Activated CD8-positive, alpha-beta memory T cell treated with anti-CD3 and anti-CD28 coated beads for 1 hour (primary cell): ENCODE measurements at places on chromosomes 1 and 21.

DNA sequence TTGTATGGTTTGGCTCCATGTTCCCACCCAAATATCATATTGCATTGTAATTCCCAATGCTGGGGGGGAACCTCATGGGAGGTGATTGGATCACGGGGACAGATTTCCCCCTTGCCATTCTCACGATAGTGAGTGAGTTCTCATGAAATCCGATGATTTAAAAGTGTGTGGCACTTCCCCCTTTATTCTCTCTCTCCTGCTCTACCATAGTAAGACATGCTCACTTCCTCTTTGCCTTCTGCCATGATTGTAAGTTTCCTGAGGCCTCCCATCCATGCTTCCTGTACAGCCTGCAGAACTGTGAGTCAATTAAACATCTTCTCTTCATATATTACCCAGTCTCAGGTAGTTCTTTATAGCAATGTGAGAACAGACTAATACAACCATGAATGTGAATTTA is 211.6 kb upstream of the NR5A2 start:
- no peak for DNase-seq

DNA sequence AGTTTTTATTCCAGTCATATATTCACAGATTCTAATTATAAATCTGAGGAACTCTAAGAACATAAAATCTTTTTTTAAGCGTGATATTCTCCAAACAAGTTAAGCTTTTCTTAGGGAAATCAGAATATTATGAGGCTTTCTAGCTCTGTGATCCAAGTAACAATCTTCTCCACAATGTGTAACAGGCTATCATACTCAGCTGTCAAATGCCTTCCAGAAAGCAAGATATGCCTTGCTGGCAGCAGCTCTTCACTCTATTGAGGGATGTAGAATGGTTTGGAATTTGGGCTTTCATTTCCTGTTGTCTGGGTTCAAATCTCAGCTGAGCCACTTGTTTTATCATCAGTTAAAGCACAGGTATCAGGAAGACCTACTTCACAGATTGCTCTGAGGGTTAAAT is 446.5 kb downstream of the PTBP2 start:
- no peak for DNase-seq

GRCh38 chr1:214708321-214708955 is 105.4 kb downstream of the CENPF start:
- no peak for DNase-seq

DNA sequence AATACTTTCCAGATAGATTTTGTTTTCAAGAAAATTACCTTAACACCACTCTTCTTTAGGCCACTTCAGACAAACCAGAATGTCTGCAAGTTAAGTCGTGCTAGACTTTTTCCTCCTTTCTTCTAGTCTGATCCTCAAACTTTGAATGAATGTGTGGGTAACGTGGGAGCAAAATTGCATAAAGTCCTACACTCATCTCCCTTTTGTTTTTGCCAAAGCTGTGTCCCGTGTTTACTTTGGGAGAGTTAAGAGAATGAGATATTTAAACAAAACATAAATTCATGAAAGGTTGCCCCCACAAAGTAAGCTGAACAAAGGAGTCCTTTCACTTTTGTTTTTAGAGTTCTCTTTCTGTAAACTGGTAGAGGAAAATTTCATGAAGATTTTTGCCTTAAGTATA is 16.9 kb upstream of the VAMP3 start:
- DNase-seq: no peak

GRCh38 chr1:118396829-118397495 is 211.9 kb upstream of the SPAG17 start:
- no peak for DNase-seq

DNA sequence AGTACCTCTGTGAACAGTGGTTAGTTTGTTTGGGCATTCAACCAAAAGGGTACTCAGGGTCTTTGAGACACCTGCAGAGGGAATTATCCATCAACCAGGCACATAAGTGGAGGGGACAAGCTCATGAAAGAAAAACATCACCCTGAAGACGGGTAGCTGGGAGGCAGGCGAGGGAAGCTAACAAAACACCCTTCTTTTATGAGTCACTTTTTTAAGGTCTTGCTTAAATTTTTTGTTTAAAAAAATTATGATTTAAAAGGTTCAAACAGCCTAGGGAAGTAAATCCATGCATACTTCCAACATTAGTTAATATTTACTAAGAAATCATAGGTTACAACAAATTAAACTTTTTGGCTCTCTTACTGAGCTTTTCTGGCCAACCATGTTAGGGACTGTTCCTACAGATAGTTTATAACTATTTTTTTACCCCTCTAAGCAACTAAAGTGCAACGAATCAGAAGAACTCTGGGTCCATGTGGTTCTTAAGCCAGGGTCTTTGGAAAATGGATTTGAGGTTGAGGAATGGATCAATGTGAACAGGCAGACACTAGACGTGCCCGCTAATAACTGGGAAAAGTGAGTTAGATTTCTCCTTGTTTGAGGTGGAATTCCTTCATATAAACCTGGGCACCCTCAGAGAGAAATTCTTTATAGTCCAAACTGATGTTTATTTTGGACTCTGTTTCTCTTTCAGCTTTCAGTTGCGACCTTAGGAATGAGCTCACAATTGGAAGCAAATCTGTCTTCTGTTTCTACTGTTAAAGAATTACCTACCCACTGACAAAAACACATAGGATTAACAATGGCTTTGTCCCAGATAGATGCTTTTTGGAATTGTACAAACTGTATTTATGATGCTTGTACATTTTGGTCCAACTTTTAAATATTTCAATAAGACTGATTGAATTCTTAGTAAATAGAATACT is 123.0 kb downstream of the LYPLAL1 start:
- no peak for DNase-seq

- no peak for DNase-seq
These were observed 26.2 kb upstream of the LBR start for GRCh38 chr1:225453797-225454648.

DNA sequence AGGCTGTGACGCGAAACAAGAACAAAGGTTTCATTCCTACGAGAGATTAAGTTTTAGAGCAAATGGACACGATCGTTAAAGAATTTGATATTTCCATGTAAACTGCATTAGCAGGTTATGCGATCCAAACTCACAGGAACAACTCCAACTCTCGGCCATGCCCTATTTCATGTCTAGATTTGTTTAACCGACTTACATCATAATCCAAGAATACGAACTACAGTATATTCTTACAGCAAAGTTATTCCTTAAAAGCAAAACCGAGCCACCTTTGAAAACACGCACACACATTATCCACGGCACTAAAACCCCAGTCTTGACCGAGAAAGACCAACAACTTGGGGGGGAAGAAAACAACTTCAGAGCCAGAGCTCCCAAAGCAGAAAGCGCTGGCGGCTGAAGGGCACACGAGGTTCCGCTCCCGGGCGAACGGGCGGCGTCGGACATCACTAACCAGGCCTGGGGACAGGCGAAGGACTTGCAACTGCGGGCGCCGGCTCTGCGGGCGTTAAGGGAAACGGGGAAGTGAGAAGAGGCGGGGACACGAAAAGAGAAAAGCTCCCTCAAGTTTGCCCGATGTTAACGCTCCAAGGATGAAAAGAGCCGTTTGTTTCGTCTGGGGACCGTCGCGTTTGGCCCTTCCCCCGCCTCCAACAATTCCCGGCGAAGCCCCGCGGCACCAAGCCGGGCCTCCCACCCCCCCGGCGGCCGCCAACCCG is 690 bp downstream of the B3GALNT2 start:
- DNase-seq: no peak
